ENCODE measurements at places on chromosomes 6 and 20.

DNA sequence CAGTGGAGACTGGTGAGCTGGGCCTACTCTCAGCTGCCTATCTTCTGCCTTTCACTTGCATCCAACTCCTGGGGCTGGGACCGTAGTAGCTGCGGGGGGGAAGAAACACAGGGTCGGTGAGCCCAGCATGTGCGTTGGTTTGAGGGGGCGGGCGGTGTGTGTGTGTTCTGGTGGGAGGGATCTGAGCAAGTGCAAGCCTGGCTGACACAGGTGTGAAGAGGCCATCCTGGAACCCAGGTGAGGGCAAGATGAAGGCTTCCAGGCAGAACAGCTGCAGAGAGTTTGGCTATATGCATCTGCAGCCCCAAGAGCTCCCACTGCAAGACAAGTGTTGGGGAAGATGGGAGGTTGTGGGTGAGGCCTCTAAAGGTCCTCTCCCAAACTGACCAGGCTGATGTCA lies 30.6 kb downstream of the MOCS1 start:
- no peak for DNase-seq

DNA sequence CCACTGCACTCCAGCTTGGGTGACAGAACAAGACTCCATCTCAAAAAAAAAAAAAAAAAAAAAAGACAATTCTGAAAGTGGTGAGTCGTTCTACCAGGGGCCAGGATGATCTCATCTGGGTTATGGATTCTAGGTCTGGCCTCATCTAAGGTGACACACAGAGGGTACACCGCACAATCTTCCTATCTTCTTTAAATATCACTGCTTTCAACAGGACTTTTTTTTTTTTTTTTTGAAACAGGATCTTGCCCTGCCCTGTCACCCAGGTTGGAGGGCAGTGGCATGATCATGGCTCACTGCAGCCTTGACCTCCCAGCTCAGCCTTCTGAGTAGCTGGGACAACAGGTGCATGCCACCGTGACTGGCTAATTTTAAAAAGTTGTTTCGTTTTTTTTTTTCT lies 67.7 kb downstream of the SLC16A10 start:
- no peak for DNase-seq

DNA sequence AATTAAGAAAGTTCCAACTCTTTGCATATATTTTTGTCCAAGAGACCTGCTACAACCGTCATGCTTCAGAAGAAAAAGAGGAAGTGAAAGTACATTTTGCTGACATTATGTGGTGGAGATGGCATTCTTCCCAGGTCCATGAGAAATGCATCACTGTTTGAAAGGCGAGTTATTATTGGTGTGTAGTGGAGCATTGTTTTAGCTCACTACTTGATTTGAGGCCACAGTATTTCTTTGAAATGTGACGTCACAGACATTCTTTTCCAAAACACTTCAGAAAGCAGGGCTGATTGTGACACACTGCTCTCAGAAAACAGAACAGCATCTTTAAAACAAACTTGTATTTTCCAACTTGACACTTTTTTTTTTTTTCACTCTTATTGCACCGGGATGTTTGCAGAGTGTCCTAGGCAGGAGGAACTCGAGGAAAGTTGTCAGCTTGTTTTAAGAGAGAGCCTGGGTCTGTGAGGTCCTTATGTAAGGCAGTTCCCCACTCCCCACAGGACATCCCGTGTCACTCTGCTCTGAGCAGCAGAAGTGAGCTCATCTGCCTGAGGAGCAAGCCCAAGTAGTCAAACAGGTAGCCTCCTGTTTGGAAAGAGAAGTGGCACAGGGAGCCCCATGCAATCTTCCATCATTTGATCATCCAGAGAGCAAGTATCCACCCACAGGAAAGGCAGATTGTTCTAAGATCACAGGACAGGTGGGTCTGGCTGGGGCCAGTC lies 1.1 kb downstream of the SPTLC3 start:
- no peak for DNase-seq

DNA sequence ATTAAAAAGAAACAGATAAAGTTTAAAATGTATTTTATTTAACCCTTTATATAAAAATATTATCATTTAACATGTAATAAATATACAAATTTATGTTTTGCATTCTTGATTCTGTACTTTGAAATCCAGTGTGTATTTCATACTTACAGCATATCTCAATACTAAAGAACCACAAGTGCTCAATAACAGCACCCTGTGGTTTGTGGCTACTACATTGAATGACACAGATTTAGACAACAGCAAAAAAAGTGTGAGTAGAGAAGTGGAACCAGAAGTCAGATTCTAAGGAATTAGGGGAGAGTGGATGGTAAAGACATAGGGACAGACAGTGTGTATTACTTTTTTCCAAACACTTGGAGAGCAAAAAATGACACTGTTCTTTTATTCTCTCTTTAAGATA lies 524.5 kb downstream of the BMP2 start:
- no peak for DNase-seq

GRCh38 chr6:139152892-139153271 lies 18.0 kb downstream of the HECA start:
- DNase-seq: no peak

GRCh38 chr20:8780915-8781314 lies 288.0 kb upstream of the PLCB4 start:
- DNase-seq: no peak

- no peak for DNase-seq
Measured at GRCh38 chr6:126176282-126176681, 163.6 kb upstream of the CENPW start.
